ENCODE measurements at places on chromosomes 4 and X.

DNA sequence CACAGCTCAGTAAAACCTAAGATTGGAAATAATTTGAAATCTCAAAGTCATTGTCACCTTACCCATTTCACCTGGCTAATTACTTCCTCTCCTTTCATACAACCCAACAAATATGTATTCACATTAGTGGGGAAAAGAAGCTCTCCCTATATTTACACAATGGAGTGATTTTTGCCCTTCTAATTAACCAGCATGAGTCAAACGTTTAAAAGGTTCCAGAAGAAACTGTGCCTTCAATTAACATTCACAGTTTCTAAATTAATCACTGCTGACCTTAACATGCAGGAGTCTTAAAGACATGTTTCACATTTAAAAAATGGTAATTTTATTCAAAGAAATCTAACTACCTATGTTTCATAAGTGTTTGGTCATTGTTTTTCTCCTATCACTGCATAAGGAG, 254.6 kb downstream of the CBLL2 start:
- ATAC-seq: no peak

DNA sequence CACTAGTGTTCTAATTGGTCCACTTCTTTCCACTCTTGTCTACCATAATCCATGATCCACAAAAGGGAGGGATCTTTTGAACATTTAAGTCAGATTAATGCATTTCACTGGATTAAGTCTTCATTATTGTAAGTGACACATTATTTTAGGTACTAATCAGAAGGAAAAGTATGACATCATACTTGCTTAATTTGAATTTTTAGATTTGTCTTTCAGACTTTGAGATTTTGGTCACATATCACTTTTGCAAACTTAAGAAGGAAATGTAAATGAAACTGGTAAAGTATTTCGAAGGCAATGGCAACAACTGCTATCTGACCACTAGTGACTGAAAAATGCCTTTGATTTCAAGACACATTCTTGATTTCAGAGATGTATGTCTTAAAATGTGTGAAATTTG, 5.2 kb downstream of the MMRN1 start:
- no peak for ATAC-seq

DNA sequence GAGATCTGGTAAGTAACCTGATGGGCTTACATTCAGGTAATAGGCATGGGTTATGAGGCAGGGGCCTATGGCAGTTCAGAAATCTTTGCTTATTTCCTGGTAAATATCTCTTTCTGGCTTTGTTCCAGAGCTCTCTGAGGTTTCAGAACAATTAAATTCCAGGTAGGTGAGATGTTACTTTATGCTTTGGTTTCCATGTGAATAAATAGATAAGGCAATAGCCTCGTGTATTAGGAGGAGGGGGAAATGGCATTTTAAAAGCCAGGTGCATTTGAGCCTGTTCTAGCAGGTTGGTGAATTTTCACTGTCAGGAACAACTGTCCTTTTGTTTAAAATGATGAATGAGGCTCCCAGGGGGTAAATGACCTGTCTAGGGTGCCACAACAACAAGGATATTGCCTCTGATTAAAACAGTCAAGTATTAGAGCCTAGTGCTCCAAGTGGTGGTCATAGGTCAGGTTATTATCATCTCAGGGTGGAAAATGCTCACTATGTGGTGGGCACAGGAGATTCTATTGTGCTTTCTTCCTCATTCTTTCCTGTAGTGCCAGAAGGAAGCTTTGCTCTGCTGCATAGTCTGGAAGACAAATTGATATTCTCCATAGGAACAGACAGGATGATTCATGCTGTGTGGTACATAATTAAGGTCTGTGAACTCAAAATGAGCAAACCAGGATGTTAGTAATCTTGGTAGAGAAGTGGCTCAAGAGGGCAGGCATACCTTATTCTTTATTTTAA, 296.2 kb downstream of the INPP4B start:
- ATAC-seq: peak; percentile 78

- no peak for ATAC-seq
Observed at GRCh38 chr4:8295471-8295870, 25.9 kb downstream of the HTRA3 start.

DNA sequence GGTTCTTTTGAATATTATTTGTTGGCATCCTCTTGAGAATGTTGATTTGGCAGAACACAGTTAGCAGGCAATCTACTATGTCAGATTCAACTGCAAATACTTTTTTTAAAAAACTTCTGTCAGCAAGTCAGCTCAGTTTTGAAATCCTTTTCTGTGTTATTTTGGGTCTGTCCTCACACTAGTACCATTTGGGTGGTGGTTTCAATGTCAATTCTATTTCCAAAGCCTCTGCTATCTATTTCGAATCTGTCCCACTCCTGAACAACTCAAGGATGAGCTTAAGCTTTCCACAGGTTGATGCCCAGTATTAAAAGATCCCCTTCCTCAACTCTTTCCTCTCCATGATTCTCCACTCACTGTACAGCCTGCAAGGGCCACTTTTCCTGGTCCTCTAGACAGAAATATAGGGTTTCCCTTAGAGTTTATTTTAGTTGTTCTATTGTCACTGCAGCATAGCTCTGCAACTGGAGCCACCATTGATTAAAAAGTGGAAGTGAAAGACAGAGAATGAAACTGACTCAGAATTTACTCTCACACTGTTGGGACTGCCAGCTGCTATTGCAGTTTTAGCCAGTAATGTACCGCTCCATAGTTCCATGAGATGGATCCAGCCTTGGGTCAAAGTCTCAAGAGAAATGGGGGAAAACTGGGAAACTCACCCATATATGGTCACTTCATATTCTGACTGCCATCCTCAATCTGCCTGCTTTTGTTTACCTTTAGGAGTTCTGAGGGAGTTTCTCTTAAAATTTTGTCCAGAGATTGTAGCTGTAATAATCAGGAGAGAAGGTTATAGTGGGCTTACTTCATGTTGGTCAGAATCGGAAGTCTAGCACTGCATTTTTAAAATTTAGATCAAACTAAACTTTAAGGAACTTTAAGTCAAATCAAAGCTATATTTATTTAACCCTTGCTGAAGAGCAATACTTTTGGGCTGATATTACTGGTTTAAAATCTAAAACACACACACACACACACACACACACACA, 14.6 kb downstream of the HDX start:
- no peak for ATAC-seq

- no peak for ATAC-seq
Observed at GRCh38 chr4:41530741-41531140, 7.2 kb upstream of the LIMCH1 start.

DNA sequence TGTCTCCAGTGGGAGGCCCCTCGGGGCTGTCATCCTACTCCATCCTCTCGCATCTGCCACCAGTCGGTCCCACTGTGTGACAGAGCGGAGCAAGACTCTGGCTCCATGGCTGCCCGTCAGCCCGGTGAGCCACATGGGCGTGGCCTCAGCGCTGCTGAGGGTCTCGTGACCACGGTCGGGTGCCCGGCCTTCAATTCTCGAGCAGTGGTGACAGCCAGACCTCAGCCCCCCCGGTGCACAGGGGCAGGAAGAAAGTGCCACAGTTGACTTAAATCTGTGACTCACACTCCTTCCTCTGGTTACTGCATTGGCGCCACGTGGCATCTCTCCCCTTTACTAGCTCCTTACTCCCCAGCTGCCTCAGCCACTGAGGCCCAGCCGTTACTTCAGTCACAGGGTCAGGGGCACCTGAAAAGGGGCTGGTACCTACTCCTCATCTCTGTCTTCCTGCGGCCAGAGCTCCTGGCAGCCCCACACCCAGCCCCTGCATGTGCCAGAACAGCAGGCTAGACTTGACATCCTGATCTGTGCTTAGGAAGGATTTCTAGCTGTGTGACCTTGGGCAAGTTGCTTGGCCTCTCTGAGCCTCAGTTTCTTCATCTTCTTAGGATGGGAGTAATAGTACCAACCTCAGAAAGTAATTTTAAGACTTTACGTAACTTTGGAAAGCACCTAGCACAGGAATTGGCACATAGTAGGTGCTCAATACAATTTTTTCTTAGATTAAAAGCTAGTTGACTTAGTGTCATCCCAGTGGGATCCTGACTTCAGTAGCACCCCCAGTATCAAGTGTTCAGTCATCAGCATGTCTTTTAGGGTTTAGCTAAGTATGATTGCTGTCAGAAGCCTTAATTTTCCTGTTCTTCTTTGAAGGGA, 66.1 kb downstream of the TNIP2 start:
- ATAC-seq: no peak

GRCh38 chr4:143512978-143513313, 556 bp upstream of the SMARCA5 start:
- peak; percentile 32 for ATAC-seq

DNA sequence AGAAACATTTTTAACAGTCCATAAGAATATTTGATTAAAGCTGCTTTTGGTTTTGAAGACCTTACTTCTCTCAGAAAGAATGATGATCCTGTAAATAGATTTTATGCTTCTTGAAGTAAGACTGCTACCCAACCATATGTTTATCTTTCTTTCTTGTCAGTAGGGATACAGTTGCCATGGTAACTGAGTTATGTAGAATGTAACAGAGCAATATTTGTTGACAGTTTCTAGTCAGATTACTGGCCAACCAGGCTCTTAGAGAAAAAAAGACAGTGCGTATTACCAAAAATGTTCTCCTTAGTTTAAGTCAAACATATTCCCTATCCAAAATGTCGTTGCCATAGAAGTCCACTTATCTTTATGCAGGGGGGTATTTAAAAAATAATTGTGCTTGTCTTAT, 456.8 kb downstream of the PRR32 start:
- no peak for ATAC-seq

DNA sequence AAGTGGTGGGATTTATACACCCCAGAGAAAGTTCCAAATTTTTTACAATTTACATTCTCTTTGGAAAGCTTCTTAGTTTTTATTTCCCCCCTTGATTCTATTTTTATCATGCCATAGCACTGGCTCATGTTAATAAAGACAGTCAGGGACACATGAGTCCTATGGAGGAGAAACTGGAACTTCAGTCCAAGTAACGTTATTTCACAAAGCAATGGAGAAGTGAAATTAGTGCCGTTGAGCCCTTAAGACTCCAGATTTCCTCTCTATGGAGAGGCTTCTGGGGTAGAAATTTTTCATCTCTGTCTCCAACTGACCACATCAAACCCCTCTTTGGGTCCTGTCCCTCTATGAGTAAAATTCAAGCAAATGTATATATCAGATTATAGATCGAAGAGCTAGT, 12.8 kb upstream of the TASL start:
- no peak for ATAC-seq

DNA sequence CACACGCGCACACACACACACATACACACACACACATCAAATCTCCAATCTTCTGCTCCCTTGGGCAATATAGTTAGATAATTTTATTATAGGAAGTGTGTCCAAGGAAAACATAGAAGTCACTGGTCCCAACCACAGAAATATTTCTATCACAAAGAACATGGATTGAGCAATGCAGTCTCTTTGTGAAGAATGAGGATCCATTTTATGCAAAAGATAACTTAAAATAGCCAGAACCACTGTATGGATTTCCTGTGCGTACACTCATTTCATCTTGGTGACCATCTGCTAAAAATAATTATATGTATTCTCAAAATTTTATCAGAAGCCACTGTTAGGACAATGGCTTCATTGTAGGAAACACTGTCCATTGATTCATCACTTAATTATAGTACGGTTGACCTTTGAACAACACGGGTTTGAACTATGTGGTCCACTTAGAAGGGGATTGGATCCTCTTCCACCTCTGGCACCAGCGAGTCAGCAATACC, 169.6 kb upstream of the MXRA5 start:
- no peak for ATAC-seq

- ATAC-seq: no peak
Observed at GRCh38 chrX:71823391-71824057, 60.4 kb downstream of the CXorf49B start.

DNA sequence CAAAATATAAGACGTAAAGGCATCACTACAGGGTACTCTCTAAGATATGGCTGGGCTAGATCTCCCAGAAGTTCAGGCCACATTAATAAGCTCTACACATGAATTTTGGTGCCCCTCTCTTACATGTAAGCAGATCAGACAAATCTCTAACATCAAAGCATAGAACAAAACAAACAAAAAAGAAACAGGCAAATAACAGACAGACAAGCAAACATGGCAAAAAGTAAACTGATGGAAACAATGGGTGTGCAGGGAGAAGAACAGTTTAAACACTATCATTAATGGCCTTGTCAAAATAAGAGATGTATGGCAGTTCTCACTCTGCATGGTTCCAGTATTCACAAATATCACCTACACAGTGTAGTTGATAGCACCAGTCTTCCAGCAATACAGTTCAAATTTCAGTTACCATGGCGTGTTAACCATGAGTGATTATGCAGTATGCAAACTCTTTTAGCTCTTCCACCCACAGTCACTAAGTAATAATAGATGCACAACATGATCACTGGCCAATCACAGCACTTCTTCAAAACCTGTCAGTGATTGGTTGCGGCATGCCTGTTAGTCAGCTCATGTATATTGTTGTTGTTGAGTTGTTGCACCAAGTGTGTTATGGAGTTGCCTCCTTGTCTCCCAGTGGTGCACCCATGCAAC, 110.7 kb upstream of the TLR3 start:
- no peak for ATAC-seq

DNA sequence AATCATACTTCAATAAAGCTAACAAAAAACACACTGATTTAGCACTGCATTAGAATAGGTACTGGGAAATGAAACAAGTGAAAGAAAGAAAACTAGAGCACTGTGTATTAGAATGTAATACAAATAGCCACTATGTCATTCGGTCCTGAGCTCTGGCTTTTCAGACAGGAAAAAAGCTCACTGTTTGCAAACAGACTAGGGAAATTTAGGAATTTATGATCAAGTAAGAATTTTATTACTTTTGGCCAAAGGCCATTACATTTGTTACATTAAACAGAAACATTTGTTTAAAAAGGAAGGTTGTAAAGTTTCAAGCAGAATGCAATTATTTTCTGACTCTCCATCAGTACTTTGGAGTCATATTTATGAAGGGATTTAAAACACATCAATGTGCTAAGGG, 68.7 kb downstream of the KLHL8 start:
- ATAC-seq: no peak

DNA sequence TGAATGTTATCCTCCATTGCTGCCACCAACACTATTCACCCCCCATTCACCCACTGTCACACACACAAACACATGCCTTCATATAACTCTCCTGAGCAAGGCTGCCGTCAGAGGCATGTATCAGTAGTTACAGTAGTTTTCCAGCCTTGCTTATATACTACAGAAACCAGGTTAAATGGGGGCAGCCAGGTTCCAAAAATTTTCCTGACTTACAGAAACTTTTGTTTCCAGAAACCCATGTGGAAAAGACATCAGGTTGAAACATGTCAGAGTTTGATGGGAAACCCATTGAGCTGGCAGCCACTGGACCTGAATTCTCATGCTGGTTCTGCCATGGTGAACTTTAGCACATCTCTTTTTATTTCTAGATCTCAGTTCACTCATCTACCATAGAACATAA, 64.0 kb downstream of the COX18 start:
- no peak for ATAC-seq

- ATAC-seq: no peak
Observed at GRCh38 chr4:155248002-155248896, 39.8 kb downstream of the NPY2R start.

DNA sequence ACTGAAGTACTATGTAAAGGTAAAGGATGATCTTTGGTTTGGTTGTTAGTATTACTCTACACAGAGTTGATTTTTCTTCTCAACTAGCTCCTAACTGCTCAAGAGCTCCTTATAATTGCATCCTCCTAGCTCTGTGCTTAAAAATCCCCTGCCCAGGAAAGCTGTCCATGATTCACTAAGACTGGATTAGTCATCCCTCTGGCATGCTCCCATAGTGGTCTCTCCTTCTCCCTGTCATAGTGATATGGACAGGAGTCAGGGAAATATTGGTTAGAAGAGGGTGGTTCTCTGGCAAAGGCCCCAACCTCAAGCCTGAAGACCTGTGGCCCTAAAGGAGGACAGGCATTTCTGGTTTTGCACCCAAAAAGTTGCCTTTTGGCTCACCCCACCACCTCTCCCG, 242.3 kb upstream of the KCNIP4 start:
- ATAC-seq: no peak

All from motor neuron (in vitro differentiated cells).